T47D (cell line): ENCODE measurements at places on chromosomes 11 and 22.
A peak's percentile ranks its signal among the peaks of the same experiment; 100 is the strongest.

GRCh38 chr22:42939451-42939881 lies 75.5 kb downstream of the PACSIN2 start:
- DNase-seq = no peak

DNA sequence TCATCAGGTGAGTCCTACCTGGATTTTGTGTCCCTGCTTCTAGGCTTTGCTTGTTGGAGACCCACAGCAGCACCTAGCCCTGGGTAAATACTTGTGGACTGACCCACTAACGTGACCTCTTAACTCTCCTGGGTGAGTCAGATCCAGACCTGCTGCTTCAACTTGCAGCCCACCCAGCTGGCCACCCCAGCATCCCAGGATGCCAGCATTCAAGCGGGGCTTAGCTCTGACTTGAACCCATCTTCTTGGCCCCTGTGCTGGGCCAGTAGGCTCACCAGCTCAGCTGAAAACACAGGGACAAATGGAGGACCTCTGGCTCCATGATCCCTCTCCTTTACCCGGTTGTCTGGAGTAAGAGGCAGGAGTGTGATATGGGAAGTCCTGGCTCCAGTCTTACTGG lies 33.5 kb downstream of the PARVG start:
- no peak for DNase-seq

DNA sequence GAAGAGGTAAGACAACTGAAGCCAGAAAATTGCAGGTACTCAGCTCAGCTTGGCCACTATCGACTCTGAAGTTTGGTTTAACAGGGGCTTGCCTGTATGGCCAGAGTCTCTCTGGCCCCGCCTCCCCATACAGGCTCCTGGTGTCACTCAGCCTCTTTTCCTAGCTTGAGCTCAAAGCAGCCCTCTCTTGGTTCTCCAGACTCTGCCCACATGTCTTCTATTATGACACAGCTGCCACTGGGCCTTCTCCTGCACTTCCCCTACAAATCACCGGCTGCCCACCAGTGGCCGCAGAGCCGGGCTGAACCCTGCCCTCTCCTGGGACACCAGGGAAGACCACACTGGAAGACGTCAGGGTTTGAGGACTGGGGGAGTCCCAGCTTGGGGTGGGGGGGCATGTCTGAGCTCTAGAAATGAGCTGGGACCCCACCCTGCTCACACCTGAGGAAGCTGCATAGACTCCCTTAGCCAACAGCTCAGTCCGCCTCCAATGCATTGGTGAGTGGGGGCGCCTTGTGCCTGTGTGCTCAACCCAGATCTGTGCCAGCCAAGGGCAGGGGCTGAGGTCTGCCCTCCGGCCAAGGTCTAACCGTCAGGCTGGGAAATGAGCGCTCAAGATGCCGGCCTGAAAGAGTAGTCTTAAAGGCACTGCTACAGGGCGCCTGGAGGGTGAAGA lies 94.4 kb upstream of the LMO1 start:
- DNase-seq = no peak

- no peak for DNase-seq
Observed at GRCh38 chr22:22943521-22944267, 56.1 kb downstream of the IGLL5 start.

GRCh38 chr22:26023104-26023775 lies 146.0 kb upstream of the SEZ6L start:
- no peak for DNase-seq

- DNase-seq = no peak
Observed at GRCh38 chr22:40453671-40454070, 83.3 kb downstream of the SGSM3 start.

DNA sequence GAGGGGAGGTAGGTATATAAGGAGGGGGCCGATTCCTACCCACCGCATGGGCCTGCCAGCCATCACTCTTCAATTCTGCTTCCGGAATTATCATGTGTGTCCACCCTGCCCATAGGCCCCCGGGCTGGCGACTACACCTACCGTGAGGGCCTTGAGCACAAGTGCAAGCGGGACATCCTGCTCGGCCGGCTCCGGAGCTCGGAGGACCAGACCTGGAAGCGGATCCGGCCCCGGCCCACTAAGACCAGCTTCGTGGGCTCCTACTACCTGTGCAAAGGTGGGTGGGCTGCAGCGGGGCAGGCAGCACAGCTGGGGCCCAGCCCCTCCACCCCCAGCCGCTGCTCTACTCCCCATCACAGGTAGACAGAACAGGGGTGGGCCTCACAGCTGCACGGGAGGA lies 38.4 kb upstream of the TEF start:
- no peak for DNase-seq

DNA sequence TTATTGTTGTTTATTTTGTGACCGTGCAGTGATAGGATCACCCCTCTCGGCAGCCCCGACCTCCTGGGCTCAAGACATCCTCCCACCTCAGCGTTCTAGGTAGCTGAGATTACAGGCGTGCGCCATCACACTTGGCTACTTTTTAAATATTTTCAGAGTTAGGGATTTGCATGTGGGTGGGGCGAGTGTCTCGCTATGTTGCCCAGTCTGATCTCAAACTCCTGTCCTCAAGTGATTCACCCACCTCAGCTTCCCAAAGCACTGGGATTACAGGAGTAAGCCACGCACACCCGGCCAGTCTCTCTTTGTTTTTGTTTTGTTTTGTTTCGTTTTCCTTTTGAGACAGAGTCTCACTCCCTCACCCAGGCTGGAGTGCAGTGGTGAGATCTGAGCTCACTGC lies 1.2 kb upstream of the INTS5 start:
- no peak for DNase-seq

GRCh38 chr11:126310200-126310991 lies 6.5 kb downstream of the DCPS start:
- DNase-seq = peak; percentile 83

DNA sequence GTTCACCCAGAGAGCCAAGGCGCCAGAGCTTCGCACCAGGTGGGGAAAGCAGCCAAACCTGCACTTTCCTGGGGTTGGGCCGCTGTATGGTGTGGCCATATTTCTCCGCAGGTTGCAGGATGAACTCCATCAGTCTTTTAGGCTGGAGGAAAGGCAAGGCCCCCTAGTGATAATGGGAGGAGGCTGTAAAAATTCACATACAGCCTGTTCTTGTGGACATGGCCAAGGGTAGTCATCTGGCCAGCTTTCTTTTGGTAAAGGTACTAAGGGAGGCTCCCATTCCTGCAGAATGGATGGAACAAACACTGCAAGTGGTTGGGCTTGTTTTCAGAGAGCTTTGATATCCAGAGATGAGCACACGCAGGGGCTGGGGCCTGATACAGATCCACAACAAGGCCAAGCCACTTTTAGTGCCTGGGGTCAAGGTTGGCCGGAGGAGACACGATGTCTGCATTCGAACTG lies 29.6 kb downstream of the C22orf31 start:
- no peak for DNase-seq

DNA sequence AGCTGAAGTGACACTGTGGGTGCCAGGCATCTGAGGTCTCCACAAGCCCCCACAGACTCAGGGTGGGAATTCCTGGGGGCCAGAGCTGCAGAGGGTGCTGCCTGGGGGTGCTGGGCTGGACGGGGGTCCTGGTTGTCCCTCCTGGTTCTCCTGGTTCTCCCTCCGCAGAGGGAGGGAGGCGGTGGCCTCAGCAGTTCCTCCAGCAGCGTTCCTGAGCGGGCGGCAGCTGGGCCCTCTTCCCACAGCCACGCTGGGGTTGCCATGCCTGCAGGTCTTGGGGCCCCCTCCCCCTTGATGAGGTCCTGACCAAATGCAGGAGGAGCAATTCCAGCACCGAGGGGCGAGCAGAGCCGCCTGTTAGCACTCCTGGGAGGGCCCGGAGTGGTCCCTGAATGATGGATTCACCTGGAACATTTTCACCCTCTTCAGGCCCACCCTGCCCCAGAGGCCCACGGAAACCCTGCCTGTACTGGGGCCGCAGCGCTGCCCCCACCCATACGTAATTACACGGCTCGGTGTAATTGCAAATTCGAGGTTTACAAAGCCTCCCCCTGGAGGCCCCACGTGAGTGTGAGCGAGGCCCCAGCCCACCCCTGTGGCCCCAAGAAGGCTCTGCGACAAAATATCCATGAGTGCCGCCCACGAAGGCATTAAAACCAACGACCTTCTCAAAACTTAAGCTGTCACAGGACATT lies 635 bp downstream of the C11orf21 start:
- no peak for DNase-seq

- DNase-seq = no peak
Observed at GRCh38 chr11:130868086-130868710, 48.1 kb downstream of the SNX19 start.

GRCh38 chr11:119774172-119774763 lies 45.3 kb upstream of the NECTIN1 start:
- DNase-seq = peak; percentile 43

- DNase-seq = peak; percentile 86
Observed at GRCh38 chr11:94737171-94737611, 31.0 kb upstream of the AMOTL1 start.

GRCh38 chr11:79414644-79415317 lies 26.0 kb downstream of the TENM4 start:
- no peak for DNase-seq

DNA sequence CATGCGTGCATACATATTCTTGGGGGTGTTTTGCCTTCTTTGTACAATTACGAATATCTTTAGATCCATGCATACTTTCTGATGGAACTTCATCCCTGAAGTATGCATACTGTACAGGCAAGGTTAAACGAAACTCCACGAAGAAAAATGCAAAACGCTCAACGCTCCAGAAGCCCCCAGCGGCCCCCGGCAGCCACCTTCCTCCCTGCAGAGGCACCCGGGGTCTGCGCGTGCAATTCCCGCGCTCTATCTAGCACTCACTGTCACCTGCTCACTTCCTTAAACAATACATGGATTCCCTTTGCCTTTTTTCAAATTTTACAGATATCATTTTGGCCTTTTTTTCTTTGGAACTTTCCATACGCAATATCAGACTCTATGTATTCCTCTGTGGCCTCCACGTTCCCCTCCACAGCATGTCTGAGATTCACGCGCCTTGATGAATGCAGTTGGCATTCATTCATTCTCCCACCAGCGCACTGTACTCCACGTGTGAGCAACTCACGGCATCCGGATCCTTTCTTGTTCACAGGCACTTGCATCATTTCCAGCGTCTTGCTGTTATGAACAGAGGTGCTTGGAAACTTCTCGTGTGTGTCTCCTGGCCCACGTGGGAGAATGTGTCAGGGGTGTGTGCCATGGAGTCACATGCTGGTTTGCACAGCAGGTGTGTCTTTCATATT lies 214.3 kb downstream of the CTTN start:
- DNase-seq = no peak

- DNase-seq = no peak
Observed at GRCh38 chr22:30195245-30196140, 51.1 kb downstream of the LIF start.

DNA sequence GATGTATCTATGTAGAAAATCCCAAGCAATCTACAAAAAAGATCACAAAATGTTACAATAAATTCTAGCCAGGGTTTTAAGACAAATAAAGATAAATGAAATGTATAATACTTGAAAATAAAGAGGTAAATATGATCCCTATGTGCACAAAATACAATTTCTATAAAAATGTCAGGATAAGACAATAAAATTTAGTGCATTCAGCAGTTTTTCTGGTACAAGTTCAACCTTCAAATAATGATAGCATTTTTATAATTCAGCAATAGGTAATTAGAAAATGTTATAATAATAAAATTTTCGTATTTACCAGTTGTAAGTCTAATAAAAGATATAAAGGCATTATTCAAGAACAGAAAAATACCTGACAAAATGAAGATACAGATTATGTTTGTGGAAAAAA lies 726.8 kb upstream of the FAT3 start:
- no peak for DNase-seq

DNA sequence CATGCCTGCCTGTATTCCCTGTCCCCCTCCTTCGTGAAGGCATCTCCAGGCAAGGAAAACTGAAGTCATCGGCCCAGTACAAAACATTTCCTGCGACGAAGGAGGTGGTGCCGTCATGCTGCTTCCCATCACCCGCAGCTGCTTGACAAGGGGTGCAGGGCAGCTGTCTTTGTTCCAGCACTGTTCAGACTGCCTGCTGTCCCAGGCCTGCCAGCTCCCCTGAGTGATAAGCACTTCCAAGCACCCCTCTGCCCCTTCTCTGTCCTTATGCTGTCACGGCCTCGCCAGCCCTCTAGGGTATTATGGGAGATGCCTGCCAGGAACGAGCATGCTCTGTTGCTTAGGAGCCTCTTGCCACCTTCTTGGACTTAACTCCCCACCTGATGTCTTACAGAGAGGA lies 37.1 kb upstream of the BSX start:
- no peak for DNase-seq

DNA sequence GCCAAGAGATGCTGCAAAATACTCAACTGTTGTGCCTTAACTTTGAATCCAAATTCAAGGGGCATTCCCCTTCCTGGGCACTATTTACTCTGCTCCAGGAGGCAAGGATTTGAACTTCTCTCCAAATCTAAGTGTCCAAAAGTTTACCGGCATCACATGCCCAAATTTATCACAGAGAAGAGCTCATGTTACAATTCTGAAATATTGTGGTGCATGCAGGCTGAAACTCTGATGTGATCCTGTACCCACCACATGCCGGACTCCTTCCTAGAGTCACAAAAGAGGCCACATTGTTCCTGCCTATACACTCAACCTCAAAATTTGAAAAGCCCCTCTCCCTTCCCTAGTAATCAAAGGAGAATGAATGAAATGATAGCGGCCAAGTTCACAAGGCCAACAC lies 1.3 kb downstream of the TRAF6 start:
- no peak for DNase-seq

DNA sequence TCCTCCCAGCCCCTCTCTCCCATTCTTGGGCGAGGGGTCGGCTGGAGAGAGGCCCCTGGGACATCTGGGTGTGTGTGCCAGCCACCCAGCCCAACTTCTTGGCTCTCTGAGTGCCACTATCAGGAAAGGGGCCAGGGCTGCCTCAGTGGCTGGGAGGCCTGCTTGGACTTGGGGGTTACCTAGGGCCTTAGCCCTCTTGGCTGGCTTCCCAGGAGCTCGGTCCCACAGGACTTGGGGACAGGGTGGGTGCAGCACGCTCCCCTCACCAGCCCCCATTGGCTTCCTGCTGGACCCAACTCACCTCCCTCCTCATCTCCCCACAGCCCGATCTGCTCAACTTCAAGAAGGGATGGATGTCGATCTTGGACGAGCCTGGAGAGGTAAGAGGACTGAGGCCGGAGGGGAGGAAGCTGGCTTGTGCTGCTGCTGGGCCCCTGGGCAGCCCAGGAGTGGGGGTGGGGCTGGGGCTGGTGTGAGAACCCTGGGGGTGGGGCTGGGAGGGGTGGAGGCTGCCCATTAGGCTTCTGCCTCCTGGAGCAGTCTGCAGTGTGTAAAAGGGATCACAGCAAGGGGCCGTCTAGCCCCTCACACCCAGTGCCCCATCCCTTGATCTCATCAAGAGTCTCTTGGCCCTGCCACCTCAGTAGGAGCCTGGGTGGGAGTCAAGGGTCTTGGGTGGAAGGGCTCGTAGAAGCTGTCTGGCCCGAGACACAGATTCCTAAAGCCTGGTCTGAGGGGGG lies 54.8 kb downstream of the TRIOBP start:
- DNase-seq = no peak

GRCh38 chr11:57978686-57979531 lies 44.8 kb upstream of the OR9Q1 start:
- DNase-seq = no peak

DNA sequence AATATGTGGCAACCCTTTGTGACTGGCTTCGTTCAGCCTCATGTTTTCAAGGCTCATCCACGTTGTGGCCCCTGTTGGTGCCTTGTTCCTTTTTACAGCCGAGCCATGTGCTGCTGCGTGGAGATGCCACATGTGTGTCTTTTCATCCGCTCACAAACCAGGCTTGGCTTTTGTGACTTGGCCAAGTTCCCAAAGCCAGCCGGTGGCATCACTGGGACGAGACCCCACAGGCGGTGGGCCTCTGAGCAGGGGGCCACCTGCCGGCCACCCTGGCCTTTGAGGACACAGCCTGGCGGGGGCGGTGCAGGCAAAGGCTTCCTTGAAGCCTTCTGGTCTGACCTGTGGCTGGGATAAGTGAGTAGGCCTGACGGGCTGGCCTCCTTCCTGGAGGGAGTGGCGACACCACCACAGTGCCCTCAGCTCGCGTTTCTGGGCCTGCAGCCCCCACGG lies 10.5 kb downstream of the GRK2 start:
- no peak for DNase-seq
